NCI-H774 (cell line): ENCODE measurements at places on chromosomes 13 and 19.

GRCh38 chr13:77338961-77339401 lies 12.1 kb upstream of the MYCBP2 start:
- DNase-seq = no peak

DNA sequence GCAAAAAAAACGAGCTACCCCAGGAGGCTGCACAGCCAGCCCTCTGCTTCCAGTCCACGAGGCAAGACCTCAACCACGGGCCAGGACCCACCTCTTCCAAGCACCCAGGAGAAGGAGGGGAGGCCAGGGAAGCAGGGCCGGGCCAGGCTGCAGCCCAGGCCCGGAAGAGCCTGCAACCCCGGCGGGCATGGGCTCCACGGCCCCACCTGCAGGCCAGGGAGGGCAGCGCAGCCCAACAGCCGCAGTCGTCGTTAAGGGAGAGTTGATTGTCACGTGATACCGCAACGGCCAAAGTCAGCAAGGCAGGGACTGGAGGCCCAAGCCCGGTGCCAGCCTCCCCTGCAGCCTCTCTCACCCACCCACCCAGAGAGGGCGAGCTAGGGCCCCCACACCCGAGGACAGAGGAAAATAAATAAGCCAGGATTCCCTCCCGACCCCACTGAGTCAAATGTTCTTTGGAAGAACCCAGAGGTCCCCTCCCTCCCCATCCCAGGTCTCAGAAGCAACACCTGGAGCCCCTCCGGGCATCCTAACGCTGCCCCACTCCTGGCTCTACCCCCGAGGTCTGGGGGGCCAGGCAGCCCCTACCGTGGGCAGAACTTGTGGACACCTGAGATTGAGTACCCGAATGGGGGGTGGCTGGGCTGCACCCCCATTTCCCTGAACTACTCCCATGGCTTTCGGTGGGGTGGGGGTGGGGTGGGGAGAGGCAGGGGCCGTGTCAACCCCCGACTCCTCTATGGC lies 5.2 kb upstream of the REXO1 start:
- peak; percentile 45 for DNase-seq

- no peak for DNase-seq
These were observed 2.8 kb downstream of the ZNF20 start for GRCh38 chr19:12137221-12137940.

- DNase-seq = no peak
These were observed 4.6 kb downstream of the TM9SF2 start for GRCh38 chr13:99505814-99506269.

DNA sequence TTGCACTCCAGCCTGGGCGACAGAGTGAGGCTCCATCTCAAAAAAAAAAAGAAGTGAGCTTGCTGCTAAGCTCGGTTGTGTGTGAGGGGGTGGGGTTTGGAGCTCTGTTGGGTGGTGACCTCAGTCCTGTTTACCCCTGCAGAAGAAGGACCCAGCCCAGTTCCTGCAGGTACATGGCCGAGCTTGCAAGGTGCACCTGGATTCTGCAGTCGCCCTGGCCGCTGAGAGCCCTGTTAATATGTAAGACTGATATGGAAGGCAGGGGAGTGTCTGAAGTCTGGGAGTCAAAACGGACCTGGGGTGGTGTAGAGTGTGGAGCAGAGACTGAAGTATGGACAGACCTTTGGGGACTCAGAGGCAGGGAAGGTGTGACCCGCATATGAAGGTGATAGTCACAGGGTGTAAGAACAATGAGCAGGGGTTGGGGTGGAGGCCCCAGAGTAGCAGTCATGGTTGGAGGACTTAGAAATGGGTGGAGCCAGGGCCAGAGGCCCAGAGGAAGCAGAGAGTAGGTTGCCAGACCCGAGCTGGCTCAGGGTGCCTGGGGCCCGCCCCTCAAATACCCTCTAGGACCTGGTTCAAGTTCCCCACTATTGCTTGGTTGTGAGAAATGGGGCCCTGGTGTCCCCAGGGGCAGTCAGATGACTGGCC lies 13.2 kb downstream of the CLASRP start:
- DNase-seq = no peak

DNA sequence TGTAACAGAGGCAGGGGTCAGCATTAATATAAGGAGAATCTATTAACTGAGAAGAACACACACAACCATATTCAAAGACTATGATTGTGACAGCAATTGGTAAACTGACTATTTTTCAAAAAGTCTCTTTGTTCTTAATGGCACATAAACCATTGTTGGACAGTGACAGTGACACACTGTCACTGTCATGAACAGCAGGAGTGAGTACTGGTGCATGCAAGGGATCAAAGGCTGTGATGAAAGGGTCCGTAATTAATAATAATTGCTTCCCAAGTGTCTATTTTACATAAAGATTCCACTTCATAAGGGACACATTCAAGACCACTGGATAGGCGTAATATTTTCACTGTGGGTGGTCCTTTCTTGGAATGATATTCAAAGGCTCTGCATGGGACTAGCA lies 50.7 kb downstream of the LHFPL6 start:
- DNase-seq = no peak

DNA sequence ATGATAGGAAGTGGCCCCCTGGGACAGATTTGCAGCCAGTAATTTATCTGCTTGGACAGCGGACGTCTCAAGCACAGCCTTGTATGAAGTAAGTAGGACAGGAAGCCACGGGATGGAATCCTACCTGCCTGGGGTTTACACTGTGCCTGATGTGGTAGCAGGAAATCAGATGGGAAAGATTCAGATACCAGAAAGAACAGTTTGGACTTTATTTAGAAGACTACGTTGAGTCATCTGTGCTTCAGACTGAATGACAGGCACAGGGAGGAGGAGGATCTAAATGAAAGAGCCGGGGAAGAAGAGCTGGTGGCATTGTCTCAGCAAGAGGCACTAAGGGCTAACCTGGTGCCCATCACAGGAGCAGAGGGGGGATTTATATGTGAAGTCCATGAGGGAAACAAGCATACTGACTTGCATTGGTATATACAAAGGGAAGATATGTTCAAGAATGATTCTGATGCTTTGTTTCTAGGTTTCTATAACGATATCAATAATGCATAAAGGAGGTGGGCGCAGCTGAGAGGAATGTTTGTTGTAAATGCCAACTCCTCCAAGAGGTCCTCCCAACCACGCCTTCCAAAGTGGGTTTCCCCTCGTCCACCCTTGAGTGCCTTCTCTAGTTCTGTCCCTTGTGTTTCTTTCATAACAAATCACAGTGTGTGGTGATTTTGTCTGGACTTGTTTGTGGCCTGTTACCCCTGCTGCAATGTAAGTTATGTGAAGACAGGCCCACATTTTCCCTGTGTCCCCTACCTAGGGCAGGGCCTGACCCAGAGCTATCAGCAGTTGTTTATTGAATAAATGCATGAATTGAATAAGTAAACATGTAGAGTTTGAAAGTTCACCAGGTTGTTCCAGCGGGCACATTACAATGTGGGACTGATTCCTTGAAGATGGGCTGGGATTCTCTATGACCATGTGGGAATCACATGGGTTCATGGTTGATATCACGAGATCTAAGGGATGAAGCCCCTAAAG lies 328.4 kb downstream of the SLC7A1 start:
- no peak for DNase-seq

GRCh38 chr19:4523306-4524110 lies 5.2 kb upstream of the PLIN4 start:
- no peak for DNase-seq

- DNase-seq = no peak
These were observed 1106.7 kb downstream of the EFNB2 start for GRCh38 chr13:105428811-105429210.

DNA sequence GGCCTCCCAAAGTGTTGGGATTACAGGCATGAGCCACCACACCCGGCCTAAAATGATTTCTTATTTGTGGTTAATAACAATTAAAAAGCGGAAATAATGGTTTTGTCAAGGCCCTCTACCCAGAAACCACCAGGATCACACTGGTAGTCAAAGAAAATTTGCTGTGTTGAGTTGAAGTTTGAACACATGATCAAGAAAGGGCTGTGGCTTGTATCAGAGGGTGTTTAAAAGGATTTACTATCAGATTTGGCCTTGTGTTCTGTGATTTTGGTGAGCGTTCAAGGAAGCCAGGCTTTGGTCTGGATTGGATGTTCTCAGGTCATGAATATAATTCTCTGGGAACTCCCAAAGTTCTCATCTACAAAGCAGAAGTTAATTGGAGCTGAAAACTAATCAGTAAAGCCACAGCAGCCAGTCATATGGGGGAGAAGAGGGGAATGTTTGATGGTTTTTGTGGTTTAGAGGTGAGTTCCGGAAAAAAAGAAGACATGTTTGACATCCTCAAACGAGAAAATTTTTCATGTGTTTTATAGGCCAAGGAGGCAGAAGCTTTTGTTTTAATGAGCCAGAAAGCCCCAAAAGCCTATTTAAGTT lies 10.6 kb upstream of the ZNF556 start:
- DNase-seq = no peak

DNA sequence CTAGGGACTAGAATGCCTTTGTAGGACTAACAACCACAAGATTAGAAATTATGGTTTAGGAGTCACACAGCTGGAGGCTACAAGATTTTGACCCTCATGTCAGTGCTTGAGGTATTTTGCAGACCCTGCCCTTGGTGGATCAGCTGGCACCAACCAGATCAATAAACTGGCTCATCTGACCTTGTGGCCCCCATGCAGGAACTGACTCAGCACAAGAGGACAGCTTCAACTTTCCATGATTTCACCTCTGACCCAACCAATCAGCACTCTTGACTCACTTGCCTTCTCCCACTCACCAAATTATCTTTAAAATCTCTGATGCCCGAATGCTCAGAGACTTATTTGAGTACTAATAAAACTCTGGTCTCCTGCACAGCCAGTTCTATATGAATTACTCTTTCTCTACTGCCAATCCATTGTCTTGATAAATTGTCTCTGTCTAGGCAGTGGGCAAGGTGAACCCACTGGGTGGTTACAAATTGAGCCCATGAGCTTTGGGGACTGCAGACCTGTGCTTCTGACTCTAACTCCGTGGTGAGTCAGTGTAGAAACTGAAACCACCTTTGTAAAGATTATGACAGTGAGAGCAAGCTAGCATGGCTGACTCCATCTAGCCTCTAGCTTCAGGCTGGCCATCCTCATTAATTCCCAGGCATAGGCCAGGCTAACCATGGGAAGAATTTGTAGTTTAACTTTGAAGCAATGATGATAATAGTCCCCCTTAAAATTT lies 33.9 kb upstream of the CEACAM8 start:
- no peak for DNase-seq

DNA sequence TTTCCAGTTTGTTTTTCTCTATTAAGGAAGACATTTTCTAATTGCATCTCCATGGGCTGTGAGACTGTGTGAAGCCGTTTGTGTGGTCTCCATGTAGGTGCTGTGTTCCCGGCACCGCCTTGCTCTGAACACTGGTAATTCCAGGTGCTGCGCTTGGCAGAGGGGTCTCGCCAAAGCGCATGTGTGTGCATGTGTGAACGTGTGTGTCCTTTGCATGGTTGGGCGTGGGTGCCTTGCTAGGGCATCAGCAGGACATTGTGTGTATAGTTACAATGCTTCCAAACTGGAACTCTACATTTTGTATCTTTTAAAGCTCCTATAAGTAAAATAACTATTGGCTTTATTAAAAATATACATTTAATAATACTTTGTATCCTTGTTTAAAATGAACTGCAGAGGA lies 9.8 kb upstream of the GPI start:
- DNase-seq = no peak

DNA sequence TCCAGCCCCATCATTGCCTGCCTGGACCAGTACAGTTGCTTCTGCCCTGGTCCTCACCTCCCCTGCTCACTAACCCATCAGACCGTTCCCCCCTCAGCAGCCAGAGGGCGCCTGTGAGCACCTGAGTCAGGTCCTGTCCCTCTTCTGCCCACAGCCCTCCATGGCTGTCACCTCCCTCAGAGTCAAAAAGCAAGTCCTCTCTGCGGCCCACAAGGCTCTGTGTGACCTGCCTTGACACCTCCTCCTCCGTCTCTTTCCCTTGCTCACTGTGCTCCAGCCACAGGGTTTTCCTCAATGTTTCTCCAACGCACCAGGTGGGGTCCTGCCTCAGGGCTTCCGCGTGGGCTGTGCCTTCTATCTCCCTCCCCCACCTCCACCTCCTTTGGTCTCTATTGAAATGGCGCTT lies 29.4 kb upstream of the PTPRS start:
- no peak for DNase-seq

GRCh38 chr13:27625839-27626238 lies 4.1 kb downstream of the POLR1D start:
- no peak for DNase-seq

GRCh38 chr13:45206340-45206739 lies 5.5 kb upstream of the KCTD4 start:
- DNase-seq = no peak

DNA sequence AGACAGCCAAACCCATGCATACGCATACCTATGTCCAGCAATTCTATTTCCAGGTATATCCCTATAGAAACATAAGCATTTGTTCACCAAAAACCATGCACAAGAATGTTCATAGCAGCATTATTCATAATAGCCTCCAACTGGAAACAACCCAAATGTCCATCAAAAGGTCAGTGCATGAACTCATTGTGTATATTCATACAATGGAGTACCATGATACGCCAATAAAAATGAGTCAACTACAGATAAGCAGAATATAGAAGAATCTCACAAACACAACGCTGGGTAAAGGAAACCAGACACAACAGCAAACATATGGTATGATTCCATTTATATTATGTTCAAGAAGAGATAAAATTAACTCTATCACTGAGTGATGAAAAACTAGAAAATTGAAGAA lies 23.8 kb downstream of the DEDD2 start:
- DNase-seq = no peak

GRCh38 chr19:5547881-5548280 lies 19.9 kb downstream of the TINCR start:
- peak; percentile 28 for DNase-seq

GRCh38 chr19:18794692-18795091 lies 3.6 kb upstream of the COMP start:
- DNase-seq = no peak

DNA sequence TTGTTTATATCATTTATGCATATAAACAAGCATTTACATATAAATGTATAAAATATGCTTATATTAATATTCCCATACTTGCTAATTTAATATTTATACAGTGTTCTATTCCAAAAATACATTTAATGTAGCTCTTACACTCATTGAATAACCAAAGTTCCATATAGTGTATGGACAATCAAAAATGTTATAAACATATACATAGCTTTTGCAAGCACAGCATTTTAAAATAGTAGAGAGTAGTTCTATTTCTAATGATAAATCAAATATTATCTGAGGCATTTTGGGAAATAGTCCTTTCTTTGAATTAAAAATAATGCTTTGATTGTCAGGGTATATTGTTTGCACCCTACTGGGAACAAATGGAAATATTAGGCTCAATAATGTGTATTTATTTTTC lies 22.5 kb upstream of the COG6 start:
- no peak for DNase-seq
